ENCODE measurements at places on chromosomes 16 and 17.

- DNase-seq = no peak
These were observed 34.9 kb downstream of the CMC2 start for GRCh38 chr16:80971819-80972218.

DNA sequence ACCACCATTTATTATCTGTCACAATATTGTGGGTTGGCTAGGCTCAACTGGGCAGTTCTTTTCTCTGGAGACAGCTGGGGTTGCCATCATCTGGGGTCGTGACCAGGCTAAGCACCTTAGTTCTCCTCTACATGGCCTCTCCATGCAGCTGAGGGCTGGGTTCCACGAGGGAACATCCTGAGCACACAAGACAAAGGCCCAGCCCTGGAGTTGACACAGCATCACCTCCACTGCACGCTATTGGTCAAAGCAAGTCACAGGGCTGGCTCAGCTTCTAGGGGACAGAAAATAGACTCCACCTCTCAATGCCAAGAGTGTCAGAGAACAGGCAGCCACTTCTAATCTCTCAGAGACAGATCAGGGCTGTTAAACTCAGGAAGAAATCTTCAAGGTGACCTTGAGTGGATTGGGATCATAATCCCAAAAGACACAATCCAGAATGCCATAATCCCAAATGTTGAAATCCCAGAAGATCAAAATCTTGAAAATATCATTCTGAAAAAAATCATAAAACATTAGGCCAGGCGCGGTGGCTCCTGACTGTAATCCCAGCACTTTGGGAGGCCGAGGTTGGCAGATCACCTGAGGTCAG, 13.0 kb upstream of the USP10 start:
- DNase-seq = no peak

DNA sequence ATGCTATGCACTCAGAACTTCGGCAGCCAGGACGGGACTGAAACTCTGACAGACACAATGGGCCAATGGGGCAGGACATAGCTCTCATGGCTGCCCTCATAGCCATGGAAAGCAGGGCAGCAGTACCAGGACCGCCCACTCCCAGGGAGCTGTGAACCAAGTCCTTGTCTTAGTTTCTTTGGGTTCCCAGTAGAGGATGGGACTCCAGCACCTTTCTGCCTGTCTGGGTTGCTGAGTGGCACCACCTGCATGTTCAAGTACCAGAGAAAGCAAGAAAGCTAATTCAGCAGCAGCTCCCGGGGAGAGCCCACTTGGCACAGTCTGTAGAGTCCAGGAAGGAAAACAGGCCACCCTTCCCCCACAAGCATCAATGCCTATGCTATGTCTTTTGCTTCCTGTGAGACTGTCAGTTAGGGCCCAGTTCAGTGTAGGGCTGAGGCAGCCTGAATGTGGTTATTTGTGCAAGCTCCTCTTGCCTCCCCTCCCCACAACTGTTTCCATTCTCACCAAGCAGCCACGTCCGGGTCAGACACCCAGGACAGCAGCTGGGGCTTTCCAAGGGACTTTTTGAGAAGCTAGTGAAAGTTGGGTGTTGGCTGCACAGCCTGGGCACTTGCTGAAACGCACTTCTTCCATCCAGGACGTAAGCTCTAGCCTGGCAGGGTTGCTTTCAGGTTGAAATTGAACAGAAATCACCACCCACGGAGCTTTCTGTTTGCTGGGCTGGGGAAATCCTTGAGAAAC, 7.8 kb downstream of the SUPT4H1 start:
- DNase-seq = no peak

- no peak for DNase-seq
These were observed 35.0 kb upstream of the SLC5A10 start for GRCh38 chr17:18916816-18917500.

GRCh38 chr17:381941-382643, 29.5 kb upstream of the RPH3AL start:
- DNase-seq = no peak

DNA sequence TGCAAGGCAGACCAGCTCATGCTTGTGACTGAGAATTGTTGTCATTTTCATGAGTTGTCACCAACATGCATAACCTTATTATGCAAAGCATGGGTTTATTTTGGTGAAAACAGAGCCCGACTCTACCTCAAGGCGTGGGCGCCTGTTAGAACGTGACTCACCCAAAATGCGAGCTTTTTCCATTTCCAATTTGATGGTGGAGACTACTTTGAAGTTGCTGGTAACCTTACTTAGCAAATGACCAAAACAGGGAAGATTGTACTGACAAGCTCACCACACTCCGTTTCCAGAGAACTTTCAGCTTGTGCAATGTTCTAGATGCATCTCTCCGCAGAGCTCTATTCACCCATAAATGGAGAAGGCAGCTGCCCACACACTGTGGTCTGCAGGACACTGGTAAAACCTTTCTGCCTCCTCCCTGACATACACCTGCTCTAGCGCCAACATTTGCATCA, 284.5 kb downstream of the MAF start:
- DNase-seq = no peak

GRCh38 chr17:30831257-30831656, 509 bp upstream of the ATAD5 start:
- DNase-seq = no peak

DNA sequence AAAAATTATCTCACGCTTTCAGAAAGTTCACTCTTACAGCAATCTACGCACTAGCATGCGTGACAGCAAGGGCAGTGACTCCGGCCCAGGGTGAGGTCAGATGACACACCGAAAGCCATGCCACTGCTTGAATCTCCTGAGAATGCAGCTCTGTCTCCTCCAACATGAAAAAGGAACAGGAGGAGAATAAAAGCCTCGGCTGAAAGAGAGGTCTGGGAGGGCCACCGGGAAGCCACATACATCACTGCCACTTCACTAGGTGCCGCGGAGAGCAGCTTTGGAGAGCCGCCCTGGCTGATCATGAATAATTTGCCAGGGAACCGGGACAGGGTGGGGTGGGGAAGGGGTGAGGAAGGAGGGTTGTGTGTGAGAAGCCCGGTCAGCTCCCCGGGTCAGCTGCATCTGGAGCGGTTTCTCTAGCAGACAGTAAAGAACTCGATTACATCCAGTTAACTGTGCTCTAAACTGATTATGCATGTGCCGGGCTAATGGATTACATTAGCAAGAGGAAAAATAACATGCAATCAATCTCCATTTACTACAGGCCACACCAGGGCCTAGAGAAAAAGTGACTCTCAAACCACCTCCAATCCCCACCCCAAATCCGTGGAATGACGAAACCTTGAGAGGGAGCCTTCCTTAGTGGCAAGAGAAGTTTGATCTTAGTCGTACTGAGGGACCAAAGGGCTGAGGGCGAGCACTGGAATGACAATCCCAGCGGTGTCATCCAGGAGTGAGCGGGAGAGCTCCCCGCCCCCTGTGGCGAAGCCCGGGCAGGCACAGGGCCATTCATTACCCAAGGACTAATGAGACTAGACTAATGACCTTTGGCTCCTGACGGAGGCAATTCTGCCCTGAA, 100.3 kb downstream of the ZFHX3 start:
- DNase-seq = no peak

DNA sequence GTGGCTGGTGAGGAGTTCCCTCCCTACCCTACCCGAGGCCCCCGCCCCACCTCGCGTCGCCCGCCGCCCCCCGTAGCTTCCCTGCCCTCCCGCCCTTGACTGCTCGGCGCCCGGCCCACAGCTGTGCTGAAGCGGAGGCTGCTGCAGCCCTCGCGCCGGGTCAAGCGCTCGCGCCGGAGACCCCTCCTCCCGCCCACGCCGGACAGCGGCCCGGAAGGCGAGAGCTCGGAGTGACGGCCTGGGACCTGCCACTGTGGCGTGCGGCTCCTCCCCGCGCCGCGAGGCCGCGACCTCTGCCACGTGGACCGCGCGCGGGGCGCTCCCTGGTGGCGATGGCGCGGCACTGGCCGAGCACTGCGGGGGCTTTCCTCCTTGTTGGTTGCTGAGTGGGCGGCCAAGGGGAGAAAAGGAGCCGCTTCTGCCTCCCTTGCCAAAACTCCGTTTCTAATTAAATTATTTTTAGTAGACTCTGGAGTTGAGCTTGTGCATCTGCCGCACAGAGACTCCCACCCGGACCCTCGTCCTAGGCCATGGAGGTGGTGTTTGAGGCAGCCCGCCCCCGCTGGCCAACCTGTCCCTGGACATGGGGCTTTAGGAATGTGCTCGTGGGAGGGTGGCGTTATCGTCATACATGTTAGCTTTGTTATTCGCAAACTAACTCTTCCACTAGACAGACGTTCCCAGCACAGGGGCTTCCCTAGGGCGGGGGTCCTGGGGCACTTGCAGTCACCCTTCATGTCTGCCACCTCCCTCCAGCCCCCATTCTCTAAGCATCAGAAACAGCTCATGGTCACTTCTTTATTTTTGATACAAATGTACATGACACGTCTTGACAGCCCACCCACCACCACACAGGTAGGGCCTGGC, 4.4 kb downstream of the TP53I13 start:
- DNase-seq = no peak

DNA sequence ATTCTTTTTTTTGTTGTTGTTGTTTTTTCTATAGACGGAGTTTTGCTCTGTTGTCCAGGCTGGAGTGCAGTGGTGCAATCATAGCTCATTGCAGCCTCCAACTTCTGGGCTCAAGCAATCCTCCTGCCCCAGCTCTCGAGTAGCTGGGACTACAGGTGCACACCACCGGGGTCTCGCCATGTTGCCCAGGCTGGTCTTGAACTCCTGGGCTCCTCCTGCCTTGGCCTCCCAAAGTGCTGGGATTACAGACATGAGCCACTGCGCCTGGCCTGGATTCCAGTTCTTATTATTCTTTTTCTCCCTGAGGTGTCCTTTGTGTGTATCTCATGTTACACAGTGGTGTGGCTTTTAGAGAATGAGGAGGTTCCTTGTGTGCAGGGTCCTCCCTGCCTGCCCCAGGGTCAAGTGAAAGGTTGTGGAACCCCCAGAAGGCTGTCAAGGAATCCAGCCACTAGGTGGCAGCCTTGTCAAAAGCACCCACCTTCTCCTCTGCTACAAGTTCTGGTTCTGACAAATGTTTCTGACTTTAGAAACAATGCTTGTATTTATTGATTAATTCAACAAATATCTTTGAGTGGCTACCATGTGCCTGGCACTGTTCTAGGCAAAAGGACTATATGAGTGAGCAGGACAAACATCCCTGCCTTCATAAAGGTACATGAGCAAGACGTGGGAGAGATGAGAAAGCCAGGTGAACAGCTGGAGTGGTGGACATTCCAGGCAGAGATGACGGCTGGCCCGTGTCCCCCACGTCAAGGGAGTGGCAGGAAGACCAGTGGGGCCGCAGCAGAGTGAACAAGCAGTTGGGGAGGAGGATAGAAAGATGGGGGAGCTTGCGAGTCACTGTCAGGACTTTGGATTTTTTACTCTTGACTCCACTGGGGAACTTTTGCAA, 112.4 kb downstream of the SPECC1 start:
- DNase-seq = no peak

GRCh38 chr17:79117905-79118487, 43.4 kb downstream of the ENGASE start:
- DNase-seq = no peak

GRCh38 chr16:49643429-49644144, 212.3 kb downstream of the ZNF423 start:
- no peak for DNase-seq

GRCh38 chr17:47993964-47994363, 23.1 kb downstream of the CDK5RAP3 start:
- no peak for DNase-seq

- DNase-seq = no peak
These were observed 22.7 kb upstream of the PPM1D start for GRCh38 chr17:60577147-60577915.

DNA sequence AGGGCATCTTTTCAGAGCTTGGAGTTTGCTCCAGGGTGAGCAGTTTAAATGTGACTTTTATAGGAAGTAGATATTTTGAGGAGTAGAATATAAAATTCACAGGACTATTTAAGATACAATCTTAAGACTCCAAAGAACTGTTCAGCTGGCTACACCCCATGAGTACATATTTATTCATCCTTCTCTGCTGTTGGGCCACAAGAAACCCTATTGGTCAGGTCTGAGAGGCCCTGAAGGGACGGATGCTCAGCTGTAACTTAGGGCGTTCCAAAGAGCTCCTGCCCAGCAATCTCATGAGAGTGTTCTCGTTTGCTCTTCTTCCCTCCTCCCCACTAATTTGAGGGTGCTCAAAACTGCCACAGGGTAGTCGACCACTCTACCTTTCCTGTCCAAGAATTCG, 7.3 kb downstream of the ST6GALNAC2 start:
- no peak for DNase-seq

- no peak for DNase-seq
These were observed 56.0 kb downstream of the HLF start for GRCh38 chr17:55320594-55321426.

DNA sequence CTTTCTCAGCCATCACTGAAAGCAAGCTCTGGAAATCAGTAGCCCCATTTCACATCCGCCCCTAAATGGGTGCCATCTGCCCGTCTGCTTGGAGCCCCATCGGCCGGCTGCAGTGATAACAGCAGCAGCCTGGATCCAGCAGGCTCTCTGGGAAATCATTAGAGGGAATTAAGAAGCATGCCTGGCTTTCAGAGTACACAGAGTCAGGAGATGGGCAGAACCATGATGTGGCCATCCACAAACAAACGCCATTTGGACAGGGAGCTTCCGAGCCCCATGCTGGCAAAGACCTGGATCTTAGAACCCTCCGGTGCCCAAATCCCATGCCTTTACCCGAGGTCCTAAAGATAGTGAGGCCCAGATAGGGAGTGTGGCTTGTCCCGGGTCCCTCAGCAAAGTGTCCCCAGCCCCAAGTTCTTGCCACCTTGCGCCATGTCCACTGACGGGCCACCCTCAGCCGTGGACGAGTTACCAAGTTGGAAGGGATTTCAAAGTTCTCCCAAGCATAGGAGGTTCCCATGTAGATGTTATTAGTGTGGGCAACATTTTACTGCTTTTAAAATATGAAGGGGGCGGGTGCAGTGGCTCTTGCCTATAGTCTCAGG, 1.0 kb upstream of the LITAF start:
- DNase-seq = no peak

GRCh38 chr16:19885451-19886072, 914 bp upstream of the GPRC5B start:
- DNase-seq = no peak

GRCh38 chr17:18025241-18025944, 13.6 kb downstream of the ATPAF2 start:
- no peak for DNase-seq

DNA sequence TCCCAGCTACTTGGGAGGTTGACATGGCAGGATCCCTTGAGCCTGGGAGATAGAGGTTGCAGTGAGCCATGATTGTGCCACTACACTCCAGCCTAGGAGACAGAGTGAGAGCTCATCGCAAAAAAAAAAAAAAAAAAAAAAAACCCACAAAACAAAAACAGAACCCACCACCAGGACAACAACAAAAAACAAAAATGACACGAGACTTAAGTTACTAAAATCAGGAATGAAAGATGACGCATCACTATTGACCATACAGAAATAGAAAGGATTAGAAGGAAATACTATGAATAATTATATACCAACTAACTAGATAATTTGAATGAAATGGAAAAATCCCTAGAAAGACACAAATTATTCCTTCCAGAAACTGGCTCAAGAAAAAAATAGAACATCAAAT, 432.4 kb upstream of the PMFBP1 start:
- DNase-seq = no peak

Data from cerebellar nuclear complex (tissue), 1 donor.